ENCODE measurements at places on chromosomes 5 and 9. TPM values are rescaled to one million over a fixed set of nuclear protein-coding genes. Genes with fewer than 3 reads are reported as not detected.

GRCh38 chr5:9294793-9295465, 250.9 kb downstream of the SEMA5A start:
- no peak overlapping the region for H3K27ac ChIP-seq
- no peaks in the 10 kb centered on the region for H3K27me3 ChIP-seq
- no peaks in the 10 kb centered on the region for H3K4me1 ChIP-seq
- no peak overlapping the region for H3K4me3 ChIP-seq

DNA sequence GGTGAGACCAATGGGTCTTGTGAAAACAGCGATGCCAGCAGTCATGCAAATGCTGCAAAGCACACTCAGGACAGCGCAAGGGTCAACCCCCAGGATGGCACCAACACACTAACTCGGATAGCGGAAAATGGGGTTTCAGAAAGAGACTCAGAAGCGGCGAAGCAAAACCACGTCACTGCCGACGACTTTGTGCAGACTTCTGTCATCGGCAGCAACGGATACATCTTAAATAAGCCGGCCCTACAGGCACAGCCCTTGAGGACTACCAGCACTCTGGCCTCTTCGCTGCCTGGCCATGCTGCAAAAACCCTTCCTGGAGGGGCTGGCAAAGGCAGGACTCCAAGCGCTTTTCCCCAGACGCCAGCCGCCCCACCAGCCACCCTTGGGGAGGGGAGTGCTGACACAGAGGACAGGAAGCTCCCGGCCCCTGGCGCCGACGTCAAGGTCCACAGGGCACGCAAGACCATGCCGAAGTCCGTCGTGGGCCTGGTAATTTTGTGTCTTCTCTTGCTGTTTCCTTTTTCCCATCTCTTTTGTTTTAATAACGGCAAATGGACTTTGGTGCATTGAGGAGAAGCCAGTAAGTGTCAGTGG, 98.0 kb downstream of the EHMT1 start:
- H3K27ac ChIP-seq: peak overlapping the region; percentile 59
- H3K4me3 ChIP-seq: no peak overlapping the region
- DNase-seq: no peak
- H3K4me1 ChIP-seq: peaks cover 14% of the 10 kb centered on the region
- H3K36me3 ChIP-seq: peaks cover 80% of the 10 kb centered on the region

DNA sequence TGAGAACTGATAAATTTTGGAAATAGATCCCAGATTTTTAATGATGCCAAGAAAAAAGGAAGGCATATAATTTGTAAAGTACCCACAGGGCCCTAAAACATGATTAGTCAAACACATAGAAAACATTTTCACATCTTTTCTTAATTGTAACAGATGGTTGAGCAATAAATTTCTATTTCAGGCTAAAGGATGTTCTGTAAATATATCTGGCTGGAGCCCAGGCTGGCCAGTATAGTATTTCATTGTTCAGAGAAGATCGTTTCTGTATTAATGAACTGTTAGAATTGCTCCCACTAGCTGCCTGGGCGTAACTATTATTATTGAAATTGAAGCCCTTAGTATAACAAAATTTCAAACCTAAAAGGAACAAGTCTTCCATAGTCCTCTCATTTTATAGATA, 105.3 kb upstream of the SMC2 start:
- DNase-seq: no peak
- H3K27ac ChIP-seq: no peak overlapping the region
- H3K4me1 ChIP-seq: peaks cover 27% of the 10 kb centered on the region
- H3K27me3 ChIP-seq: peaks cover 9% of the 10 kb centered on the region
- no peaks in the 10 kb centered on the region for H3K36me3 ChIP-seq

GRCh38 chr9:123377211-123377971, 21.4 kb downstream of the CRB2 start:
- no peak for DNase-seq
- no peak overlapping the region for H3K27ac ChIP-seq
- peaks cover 28% of the 10 kb centered on the region for H3K27me3 ChIP-seq
- H3K4me3 ChIP-seq: no peak overlapping the region
- H3K36me3 ChIP-seq: no peaks in the 10 kb centered on the region
- H3K4me1 ChIP-seq: no peaks in the 10 kb centered on the region

DNA sequence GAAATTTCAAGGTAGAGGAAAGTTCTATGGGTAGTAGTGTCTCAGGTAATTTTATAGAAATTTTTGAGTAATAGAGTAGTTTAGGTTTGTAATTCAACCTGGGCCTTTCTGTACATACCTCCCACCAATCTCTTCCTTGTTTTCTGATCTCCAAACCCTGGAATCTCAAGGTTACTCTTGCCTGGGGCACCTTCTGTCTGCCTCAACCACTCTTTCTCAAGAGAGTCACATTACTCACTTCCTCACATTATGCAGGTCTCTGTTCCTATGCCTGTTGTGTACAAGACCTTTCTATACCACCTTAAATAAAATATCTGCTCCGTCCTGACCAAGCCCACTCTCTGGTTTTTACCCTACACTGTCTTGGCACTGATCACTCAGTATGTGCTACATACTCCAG, 412.6 kb upstream of the CTNND2 start:
- no peak overlapping the region for H3K4me3 ChIP-seq
- no peak overlapping the region for H3K27ac ChIP-seq
- no peaks in the 10 kb centered on the region for H3K36me3 ChIP-seq
- DNase-seq: no peak

DNA sequence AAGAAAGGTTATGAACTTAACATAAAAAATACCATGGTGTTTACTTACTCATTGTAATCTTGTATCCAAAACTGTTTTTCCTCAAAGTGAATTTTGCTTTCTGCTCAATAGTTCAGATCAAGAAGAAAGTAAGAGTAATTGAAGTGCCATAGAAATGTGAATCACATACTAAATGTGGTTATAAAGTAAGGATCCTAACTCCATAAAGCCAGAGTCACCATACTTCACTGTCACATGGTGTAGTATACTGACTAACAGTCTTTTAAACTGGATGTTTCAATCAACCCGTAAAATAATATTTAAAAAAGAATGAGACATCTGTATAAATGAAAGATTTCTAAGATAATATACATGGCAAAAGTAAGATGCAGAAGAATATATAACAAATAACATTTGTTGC, 72.1 kb downstream of the NIPBL start:
- no peak overlapping the region for H3K27ac ChIP-seq
- H3K4me1 ChIP-seq: peaks cover 4% of the 10 kb centered on the region
- H3K36me3 ChIP-seq: no peaks in the 10 kb centered on the region
- no peak for DNase-seq

GRCh38 chr9:32419921-32420320, 35.5 kb downstream of the ACO1 start:
- H3K27ac ChIP-seq: no peak overlapping the region
- no peak overlapping the region for H3K4me3 ChIP-seq
- no peaks in the 10 kb centered on the region for H3K4me1 ChIP-seq
- peaks cover 7% of the 10 kb centered on the region for H3K36me3 ChIP-seq
- H3K27me3 ChIP-seq: no peaks in the 10 kb centered on the region

DNA sequence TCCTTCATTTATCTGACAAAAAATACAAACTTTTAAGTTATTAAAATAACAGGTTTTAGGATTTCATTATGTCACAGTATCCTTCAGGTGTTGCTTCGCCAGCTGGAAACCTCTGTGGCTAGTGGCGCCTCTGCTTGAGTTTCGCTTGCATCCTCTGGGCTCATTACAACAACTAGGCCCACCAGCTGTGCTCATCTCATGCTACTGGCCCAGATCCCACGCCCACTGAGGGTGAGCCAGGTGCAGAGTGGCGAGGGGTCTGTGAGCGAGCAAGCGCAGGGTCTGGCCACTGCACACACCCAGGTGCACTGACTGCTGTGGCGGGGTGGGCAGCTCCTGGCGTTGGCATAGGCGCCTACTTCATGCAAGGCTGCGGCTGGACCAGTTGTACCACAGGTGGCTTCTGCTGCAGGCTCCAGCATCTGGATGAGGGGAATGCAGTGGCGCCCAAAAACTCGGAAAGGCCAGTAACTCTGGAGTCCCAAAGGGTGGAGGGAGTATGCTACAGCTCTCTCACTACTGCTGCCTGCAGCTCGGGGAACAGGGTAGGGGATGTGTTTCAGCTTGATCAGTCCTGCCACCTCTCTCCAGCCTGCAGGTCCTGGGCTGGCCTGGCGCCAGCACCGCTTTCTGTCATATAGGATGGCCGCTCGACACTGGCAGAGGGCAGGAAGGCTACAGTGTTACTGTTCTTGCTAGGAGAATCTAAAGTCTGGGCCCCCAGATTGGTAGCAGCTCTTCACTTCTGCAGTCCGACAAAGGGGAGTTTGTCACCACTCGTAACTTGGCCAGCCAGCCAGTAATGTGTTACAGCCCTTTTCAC, 452.1 kb downstream of the TUSC1 start:
- no peaks in the 10 kb centered on the region for H3K4me1 ChIP-seq
- no peaks in the 10 kb centered on the region for H3K27me3 ChIP-seq
- H3K4me3 ChIP-seq: no peak overlapping the region
- DNase-seq: no peak
- H3K27ac ChIP-seq: no peak overlapping the region

- DNase-seq: no peak
- H3K4me1 ChIP-seq: no peaks in the 10 kb centered on the region
- no peaks in the 10 kb centered on the region for H3K36me3 ChIP-seq
These were observed 374.7 kb downstream of the PTPRD start for GRCh38 chr9:10238087-10238486.

DNA sequence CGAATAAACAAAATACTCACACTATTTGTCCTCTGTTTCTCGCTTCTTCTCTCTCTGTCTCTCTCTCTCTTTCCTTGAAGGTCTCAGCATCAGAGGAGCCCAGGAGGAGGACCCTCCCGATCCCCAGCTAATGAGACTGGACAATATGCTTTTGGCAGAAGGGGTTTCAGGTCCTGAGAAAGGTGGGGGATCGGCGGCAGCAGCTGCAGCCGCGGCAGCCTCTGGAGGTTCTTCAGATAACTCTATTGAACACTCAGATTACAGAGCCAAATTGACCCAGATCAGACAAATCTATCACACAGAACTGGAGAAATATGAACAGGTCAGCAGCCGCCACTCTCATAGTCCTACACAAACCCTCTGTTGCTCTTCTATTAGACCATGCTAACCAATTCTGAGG, 168.4 kb downstream of the PBX3 start:
- H3K4me1 ChIP-seq: no peaks in the 10 kb centered on the region
- no peaks in the 10 kb centered on the region for H3K27me3 ChIP-seq
- H3K4me3 ChIP-seq: no peak overlapping the region
- no peaks in the 10 kb centered on the region for H3K36me3 ChIP-seq
- no peak overlapping the region for H3K27ac ChIP-seq

DNA sequence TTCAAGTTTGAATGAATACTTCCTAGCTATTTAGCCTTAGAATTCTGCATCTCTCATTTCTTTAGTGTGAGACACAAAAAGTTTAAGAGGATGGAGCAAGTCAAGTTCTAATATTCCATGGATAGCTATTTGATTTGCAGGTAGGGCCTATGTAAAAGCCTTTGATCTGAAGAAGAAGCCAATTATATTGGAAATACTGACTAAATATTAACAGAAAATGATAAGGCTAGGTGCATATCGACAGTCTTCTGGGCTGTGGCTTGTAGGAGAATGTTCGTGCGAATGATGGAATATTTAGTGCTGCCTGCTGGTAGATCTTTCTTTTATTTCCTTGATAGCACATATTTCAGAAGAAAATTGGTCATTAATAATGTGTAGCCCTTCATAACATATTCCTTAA, at the start of gene LECT2:
TSS of gene LECT2 (minus strand) at position 85 of the 400 bp plus-strand sequence. CDS start 150 bp downstream, outside the sequence.
- no peaks in the 10 kb centered on the region for H3K4me1 ChIP-seq
- DNase-seq: no peak
- H3K27ac ChIP-seq: no peak within 1 kb of the TSS
- H3K4me3 ChIP-seq: no peak within 1 kb of the TSS
- no peaks in the 10 kb centered on the region for H3K36me3 ChIP-seq

DNA sequence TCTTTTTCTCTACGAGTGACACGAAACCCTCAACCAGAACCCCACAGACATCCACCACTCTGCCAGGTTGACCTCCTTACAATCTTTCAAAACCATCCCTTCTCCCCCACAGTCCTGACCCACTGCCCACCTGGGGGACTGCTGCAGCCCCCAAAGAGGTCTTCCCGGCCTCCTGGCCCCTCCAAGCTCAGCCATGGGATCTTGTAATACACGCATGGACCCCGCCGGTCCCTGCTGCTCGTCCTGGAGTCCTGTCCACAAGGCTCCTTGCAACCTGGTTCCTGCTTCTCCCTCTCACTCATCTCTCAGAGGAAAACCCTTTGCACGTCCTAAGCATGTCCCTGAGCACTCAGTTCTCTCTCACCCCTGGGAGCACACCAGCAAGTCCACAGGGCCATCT, 187.3 kb downstream of the CDK5RAP2 start:
- peaks cover 33% of the 10 kb centered on the region for H3K4me1 ChIP-seq
- DNase-seq: no peak
- H3K36me3 ChIP-seq: peaks cover 43% of the 10 kb centered on the region
- no peak overlapping the region for H3K4me3 ChIP-seq
- H3K27ac ChIP-seq: no peak overlapping the region

GRCh38 chr5:164998590-164998989, 1493.2 kb downstream of the MAT2B start:
- no peaks in the 10 kb centered on the region for H3K4me1 ChIP-seq
- H3K27me3 ChIP-seq: no peaks in the 10 kb centered on the region
- DNase-seq: no peak
- H3K36me3 ChIP-seq: no peaks in the 10 kb centered on the region
- no peak overlapping the region for H3K4me3 ChIP-seq

DNA sequence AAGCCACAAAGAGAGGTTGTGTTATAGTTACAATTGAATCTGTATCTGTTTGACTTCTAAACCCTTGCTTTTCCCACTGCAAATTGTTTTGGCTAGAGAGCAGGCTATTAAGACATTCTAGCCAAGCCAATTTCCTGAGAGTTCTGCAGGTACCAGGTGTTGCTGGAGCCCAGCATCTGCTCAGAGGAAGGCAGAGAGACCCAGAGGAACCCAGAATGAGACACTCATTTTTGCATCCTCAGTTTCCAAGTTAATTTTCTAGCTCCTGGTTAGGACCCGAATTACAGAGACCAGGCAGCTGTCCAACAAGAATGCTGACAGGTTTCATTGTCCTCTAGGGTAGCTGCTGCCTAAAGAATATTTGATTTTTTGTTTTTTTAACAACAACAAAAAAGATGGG, 266.2 kb downstream of the TRIM32 start:
- no peak for DNase-seq
- H3K27ac ChIP-seq: no peak overlapping the region
- H3K4me3 ChIP-seq: no peak overlapping the region
- no peaks in the 10 kb centered on the region for H3K4me1 ChIP-seq
- no peaks in the 10 kb centered on the region for H3K36me3 ChIP-seq
- H3K27me3 ChIP-seq: no peaks in the 10 kb centered on the region

GRCh38 chr5:178117923-178118701, 4.8 kb downstream of the N4BP3 start:
- peaks cover 41% of the 10 kb centered on the region for H3K4me1 ChIP-seq
- no peak overlapping the region for H3K4me3 ChIP-seq
- no peaks in the 10 kb centered on the region for H3K36me3 ChIP-seq
- peaks cover 14% of the 10 kb centered on the region for H3K27me3 ChIP-seq

Gene TNFSF15
- 0.06 TPM for total RNA-seq

Gene BARHL1
- total RNA-seq: not detected

Gene CARD9
- 3.1 TPM for total RNA-seq

Gene ADAMTS6
- total RNA-seq: 4.0 TPM

Gene UTP15
- 22.3 TPM for total RNA-seq

Gene ANKRD31
- 0.28 TPM for total RNA-seq

Gene LHFPL2
- not detected for total RNA-seq

Gene WDR31
- total RNA-seq: 1.1 TPM

Gene OLFM1
- 0.30 TPM for total RNA-seq

Gene AK3
- total RNA-seq: 35.6 TPM

Gene CDH18
- not detected for total RNA-seq

Gene MUSK
- not detected for total RNA-seq

Gene PALM2AKAP2
- total RNA-seq: not detected

Gene MROH2B
- not detected for total RNA-seq

Gene PDE6A
- total RNA-seq: not detected

Gene TRPM3
- not detected for total RNA-seq

Data from activated CD8-positive, alpha-beta memory T cell treated with anti-CD3 and anti-CD28 coated beads, Interleukin-2, amount 10 ng/mL, durations not matched to agents 7 days and 5 days (primary cell).